Kidney capillary endothelial cell (primary cell): ENCODE measurements at places on chromosomes 5 and 9.

DNA sequence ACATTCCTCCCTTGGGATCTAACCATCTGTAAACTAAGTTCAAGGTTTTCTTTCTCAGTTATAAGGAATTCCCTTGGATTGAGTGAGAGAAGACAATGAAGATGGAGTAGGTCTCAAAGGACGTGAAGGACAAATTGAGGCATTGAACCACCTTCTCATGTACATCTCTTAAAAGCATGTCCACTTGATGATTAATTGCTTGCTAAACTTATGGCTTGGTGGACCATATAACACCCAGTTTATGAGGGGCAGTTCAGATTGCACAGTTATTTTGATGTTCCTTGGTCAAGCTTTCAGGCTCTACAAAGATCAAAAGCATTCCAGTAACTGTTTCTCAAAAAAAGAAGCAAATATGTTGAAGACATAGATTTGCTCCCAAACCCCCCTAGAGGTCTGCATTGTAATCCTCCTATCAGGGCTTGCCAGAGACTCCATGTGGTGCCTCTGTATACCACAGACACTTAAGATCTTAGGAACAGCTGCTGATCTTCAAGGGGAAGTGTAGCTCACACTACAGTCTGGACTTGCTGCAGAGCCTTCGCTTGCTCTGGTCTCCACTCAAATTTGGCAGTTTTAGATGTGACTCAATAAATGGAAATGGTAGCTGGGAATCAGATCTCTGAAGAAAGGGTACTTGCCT, 56.9 kb upstream of the ALDH1A1 start:
- no peak for DNase-seq

DNA sequence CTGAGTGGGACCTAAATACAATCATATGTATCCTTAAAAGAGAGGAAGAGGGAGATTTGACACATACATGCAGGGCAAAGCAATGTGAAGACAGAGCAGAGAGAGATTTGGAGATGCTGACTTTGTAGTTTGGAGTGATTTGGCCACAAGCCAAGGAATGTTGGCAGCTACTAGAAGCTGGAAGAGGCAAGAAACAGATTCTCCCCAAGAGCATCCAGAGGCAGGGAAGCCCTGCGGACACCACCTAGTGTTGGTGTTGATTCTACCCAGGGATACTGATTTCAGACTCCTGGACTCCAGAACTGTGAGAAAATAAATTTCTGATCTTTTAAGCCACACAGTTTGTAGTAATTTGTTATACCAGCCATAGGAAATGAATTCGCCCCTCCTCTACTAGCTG, 64.9 kb upstream of the OSMR start:
- DNase-seq = peak; percentile 27

DNA sequence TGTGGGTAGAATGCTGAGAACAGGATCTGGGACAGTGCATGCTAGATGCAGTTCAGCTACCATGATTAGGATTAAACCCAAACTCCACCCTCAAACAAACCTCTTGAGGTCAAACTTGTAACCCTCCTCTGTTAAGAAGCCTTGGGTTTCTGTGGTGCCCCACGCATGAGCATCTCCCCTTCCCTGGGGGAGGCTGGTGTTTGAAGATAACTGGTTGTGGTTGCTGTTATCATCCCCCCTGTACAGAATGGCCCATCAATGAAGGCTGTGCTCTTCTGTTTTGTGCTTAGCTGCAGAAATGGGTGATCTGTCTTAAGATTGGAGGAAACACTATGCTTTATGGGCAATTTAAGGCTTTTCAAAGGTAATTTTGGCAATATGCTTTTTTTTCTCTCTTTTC, 4.4 kb upstream of the DAB2IP start:
- no peak for DNase-seq

- no peak for DNase-seq
Observed at GRCh38 chr5:2656206-2656605, 95.3 kb downstream of the IRX2 start.

DNA sequence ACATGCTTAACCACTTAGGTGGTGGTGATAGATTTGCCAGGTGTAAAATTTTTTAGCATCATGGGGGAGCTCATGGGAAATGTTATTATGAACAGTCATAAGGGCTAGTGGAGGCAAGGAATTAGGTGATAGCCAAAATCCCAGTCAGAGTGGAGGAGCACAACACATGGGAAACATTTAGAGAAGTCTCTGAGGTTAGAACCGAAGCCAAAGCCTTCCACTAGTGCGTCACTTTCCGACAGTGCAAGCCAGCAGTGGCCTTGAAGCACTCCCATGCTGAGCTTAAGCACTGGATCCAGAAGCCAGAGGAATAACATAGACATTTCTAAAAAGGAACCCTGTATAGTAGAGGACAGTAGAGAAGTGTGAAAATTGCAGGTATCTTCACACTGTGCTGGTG, 101.5 kb upstream of the SNX2 start:
- no peak for DNase-seq

DNA sequence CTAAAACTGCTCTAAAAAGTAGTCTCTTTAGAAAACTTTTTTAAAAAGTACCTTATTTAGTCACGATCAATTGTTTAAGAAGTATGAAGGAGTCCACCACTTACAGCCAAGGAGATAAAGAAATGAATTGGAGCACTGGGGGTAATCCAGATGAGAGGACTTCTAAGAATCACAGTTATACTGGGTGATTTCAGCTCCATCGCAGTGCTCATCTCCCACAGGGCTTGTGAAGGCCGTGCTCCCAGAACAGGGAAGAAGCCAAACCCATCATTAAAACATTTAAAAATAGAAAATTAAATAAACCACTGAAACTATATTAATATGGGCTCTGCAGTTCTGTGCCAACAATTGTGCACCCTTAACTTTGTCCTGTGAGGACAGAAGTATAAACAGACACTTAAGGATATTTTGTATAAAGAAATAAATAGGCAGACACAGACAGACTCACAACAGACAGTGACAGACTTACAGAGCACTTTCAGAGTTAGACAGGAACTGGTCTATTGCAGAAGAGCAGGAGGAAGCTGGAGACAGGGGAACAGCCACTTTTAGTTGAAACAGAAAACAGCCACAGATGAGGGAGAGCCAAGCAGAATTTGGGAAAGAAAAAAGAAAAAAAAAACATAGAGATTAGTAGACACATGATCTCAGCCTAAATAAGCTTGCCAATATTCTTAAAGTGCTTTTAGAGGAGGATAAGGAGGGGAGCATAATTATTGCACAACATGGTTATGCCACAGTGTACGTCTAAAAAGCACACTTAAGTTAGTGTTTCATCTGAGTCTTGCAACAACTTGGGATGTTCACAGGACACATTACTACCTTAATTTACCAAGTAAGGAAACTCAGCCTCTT, 81.8 kb downstream of the FBXO38 start:
- DNase-seq = no peak

- DNase-seq = no peak
Observed at GRCh38 chr5:36659411-36659810, 53.0 kb downstream of the SLC1A3 start.
